Skeletal muscle cell (primary cell): ENCODE measurements at places on chromosomes 12 and 14.
A peak's percentile ranks its signal among the peaks of the same experiment; 100 is the strongest.

GRCh38 chr12:97535582-97535981 is 73.0 kb downstream of the RMST start:
- no peak for DNase-seq

- peak; percentile 22 for DNase-seq
Measured at GRCh38 chr12:31234955-31235867, 90.7 kb downstream of the SINHCAF start.

DNA sequence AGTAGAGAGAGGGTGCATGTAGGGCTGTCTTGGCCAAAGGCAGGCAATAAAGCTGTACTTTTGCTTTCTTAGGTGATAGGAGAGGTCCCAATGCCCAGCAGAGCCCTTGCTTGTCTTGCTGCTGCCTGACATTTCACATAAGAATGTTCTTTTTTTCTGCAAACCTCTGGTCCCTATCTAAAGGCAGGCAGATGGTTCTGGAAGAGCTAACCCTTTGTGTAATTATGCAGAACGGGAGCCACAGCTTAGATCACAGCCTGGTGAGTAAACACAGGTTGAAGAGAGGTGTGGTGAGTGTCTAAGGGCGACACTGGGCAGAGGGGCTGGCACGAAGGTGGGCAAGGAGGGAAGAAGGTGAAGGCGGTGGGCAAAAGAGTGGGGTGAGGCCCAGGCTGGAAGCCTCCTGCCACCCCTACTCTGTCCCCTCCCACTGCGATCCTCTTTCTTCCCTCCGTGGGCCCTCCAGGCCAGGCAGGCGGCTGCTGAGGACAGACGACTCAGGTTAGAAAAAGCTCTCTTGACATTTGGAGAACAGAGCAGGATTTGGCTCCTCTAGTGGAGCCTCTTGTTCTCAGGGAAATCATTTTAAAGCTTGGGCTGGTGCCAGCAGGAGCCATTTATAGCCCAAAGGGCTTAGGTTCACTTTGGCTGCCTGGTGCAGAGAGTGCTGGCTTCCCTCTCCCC is 42.8 kb downstream of the PRMT8 start:
- no peak for DNase-seq

DNA sequence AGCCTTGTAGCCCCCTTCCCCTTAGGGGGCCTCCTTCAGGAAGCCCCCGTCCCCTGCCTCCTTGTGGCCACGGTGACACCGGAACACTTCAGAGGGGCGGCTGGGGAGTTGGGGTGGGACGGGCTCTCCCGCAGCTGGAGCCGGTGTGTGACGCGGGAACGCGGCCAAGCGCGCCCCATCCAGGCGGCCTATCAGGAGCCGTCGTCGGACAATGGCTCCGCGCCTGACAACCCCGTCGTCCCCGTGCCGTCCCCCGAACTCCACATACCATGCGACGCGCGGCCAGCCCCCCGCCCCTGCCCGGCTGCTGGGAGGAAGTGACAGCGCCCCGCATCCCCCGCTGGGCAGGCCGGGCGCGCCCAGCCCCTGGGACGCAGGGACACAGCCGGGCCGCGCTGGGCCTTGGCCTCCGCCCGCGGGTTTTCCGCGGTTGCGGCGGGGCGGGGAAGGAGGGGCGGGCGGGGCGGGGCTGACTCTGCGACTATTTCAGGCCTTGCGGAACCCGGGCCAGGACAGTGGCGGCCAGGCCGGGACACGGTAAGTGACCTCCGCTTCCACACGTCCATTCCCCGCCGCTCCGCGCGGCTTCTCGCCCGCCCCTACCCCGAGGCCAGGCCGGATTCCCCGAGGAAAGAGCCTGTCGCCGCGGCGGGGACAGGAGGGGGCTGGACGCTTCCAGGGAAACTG is at the start of gene TNFAIP2:
TSS of gene TNFAIP2 (plus strand) at position 515 of the 687 bp plus-strand sequence. CDS start 2,997 bp downstream, outside the sequence.
- no peak for DNase-seq
